ENCODE measurements at places on chromosomes 2 and 18.

GRCh38 chr2:64753399-64753798 lies 99.7 kb upstream of the SERTAD2 start:
- no peak for DNase-seq

GRCh38 chr2:205543937-205544702 lies 138.2 kb upstream of the NRP2 start:
- DNase-seq, result no peak

GRCh38 chr2:47274054-47274782 lies 119.1 kb upstream of the STPG4 start:
- DNase-seq, result no peak

DNA sequence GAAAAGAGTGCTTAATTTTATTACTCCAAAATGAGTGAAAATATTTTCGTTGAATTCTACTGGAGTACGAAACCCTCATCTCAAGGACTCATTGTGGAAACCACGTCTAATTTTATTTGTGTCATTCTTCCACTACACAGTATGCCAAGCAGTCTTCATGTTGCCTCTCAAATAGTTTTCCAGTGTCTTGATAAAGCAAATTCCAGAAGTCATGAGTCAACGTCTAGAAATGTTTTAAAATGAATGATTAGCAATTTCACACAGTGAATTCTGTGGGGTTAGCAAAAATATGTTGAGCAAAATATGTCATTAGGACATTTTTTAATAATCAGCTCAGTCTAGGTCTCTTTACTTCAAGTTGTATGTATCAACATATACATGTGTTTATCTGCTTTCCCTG lies 865.5 kb downstream of the DSC3 start:
- DNase-seq, result no peak

DNA sequence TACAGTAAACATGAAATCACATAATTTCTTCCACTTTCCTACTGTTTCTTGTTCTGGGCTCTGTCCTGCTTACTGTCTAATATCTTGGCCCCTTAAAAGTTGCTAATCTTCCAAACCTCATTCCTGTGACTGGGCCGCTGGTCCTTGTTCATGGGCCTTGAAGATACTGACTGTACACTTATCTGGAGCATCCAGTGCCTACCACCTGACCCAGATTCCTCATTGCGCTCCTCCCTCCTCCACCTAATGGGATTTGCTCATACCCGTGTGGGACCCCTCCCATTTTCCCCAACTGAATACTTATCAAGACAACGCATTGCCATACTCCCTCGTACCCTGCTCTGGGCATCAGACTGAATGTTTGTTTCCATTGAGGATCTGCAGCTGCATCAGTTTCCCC lies 6.1 kb upstream of the IL37 start:
- no peak for DNase-seq

GRCh38 chr2:190849774-190850173 lies 30.8 kb upstream of the GLS start:
- no peak for DNase-seq

DNA sequence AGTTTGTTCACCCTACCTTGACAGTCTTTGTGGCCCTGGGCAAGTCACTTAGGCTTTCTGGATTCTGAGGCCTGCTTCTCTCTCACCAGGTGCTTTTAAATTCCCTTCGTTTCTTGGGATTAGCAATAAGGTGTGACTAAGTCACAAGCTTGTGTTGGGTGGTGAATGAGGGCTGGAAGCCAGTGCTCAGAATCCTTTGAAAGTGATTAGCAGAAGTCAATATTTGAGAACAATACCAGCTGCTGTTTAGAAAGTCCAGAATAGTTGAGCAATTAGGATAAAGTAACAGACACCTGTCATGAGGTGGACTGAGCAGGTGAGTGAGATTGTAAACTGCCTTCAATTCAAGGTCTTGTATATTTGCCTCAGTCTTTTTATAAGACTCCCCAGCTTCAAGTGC lies 19.3 kb upstream of the MGAT5 start:
- DNase-seq, result no peak

DNA sequence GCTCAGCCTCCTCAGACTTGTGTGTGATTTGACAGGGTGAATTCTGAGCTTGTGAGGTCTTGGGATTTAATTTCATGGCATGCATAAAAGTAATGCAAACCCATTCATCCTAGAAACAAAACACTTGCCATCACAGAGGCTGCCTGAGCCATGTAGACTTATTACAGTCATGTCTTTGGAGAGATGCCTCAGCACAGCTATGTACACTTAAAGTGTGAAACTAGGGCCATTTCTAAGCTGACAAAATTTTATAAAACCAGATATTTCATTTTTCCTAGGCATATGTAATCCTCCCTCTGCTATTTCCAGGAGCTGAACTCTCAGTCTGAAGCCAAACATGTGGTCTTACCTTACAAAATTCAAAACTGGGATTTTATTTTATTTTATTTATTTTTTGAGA lies 322.2 kb upstream of the SPHKAP start:
- no peak for DNase-seq

DNA sequence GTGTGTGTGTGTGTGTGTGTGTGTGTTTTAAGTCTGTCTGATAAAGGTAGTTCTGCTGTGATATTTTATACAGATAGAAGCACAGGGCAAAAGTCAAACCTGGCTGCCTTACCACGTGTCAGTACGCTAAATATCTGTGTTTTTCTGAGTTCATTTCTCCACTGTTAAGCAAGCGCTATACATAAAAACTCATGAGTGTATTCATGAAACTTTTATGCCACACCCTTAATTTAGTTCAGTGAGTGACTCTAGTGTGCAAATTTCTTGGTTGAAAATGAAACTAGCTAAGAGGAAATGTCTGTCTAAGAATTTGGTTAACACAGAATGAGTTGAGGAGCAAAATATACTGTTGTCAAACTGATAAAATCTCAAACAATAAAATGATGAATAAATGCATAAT lies 11.2 kb downstream of the CASP10 start:
- no peak for DNase-seq

- no peak for DNase-seq
Observed at GRCh38 chr2:147236601-147237000, 608.2 kb upstream of the ACVR2A start.

DNA sequence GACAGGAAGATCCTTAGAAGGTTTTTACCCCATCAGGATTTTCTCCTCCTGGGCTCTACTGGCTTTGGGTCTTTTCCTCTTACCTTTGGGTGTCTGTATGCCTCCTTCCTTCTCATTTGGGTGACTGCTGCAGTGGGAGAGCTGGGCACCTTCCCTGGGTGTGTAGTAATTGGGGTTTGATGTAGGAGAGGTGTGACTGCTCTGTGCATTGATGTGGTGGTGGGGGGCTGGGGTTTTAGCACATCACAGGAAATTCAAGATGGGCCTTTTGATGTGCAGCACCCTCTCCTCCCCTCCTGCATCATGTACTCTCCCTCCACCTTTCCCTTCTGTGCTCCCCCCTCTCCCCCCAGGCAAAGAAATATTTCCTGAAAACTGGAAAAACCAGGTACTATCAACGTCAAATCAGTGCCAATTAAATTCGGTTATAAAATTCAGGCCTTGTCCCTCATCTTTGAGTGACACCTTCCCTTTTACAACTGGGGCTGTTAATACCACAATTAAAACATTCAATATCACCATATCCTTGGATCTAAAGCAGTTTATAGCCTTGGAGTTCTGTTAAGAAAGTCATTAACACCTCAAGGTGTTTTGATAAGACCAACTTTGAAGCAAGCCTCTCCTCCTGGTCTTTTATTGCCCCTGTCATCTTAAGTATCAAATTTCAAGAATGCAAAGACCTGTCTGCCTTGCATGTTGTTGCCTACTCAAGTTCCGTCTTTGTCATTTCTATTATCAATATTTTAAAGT lies 23.3 kb downstream of the EDAR start:
- DNase-seq, result no peak

GRCh38 chr2:234050455-234051135 lies at the start of gene SPP2:
SPP2 (plus strand) TSS chr2:234050702; CDS start chr2:234050787, 85 bp downstream.
- no peak for DNase-seq

DNA sequence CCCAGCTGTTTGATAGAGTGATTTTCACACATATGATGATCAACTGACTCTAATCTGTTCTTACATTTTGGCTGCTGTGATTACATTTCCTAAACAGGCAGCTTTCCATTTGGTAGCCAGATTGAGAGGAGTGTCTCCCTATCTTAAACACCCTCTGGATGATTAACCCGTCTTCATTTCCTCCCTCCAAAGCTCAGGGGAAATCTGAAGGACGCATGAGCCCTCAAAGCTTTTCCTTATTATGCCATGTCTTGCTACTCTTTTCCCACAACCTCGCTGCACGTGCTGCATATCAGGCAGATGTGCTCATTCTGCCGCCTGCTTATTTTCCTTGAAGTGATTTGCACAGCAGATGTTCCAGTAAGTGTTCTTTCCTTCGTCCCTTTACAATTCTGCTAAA lies 837.4 kb downstream of the LRRTM4 start:
- DNase-seq, result no peak

- DNase-seq, result no peak
Observed at GRCh38 chr2:164937864-164938401, 17.4 kb downstream of the SLC38A11 start.

- DNase-seq, result no peak
Observed at GRCh38 chr2:133608291-133608690, 40.0 kb upstream of the NCKAP5 start.

DNA sequence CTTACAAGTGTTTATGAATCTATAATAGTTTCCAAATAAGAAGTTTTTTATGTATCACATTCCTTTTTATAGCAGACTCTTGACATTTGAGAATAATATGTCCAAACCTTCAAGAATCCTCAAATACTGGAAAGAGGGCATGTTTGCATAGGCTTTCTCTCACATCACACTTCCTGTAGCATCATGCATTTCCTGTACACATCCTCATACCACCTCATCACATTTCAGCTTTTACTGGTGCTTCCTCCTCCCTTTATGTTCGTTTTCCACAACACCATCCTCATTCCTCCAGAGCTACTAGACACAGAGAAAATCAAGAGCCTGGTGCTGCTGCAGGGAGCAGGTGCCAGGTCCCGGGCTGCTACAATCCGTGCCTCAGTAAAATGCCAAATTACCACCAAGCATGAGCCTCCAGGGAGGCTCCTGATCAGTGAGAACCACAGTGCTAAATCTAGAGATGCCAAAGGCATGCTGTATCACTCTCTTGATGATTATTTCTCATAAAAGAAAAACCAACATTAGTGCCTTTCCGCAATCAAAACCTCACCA lies 137.7 kb upstream of the CYP1B1 start:
- DNase-seq, result no peak

- DNase-seq, result no peak
Observed at GRCh38 chr2:120520929-120521912, 175.3 kb downstream of the INHBB start.

Data from activated CD4-positive, CD25-positive, alpha-beta regulatory T cell treated with anti-CD3 and anti-CD28 coated beads, Interleukin-2, amount 50 U/mL, for 72 hours (primary cell).